ENCODE measurements at places on chromosomes 13 and 19.

DNA sequence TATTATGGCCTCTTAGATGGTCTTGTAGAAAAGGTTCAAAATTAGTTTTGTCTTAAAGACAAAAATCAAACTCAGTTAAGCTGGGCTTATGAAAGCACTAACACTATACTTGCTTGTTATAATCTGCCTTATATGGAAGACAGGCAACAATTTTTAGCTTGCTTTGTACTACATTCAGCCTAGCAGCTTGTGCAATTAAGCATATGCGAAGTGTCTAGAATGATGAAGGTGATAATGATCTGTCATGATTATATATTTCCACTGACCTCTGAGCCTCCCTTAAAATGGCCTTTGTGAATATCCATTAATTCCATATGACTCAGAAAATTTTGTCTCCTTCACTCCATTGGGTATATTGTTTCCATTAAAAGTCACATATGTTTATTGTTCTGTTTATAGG, 834.9 kb downstream of the OLFM4 start:
- DNase-seq = no peak

DNA sequence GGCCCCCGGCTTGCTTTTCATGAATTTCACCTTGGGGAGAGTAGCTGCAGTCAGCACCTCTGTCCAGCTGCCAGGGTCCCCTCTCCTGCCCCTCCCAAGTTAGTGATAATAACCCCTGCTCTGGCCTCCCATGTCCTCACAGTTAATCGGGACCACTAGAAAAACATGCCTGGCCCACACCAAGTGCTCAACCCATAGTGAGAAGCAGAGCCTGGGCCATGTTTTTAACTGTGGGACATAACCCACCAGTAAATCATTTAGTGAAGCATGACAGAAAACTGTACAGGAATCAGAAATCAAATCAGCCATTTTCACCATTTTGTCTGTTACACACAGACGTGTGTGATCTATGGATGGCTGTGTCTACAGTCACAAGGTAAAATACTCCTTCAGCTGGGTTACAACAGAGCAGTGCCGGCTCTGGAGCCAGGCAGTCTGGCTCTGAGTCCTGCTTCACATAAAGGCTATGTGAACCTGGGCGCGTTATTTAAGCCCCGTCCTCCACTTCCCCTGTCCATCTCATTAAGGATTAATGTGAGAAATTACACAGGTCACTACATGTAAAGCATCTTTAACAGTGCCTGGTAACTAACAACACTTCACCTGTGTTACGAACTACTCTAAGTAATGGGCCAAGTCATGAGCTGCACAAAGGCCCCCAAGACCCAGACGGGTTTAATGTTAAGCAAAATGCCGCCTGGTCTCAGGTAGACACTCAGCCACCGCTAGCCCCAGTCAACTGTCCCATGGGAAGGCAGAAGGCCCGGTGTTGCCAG, 7.6 kb upstream of the ECH1 start:
- DNase-seq = no peak

DNA sequence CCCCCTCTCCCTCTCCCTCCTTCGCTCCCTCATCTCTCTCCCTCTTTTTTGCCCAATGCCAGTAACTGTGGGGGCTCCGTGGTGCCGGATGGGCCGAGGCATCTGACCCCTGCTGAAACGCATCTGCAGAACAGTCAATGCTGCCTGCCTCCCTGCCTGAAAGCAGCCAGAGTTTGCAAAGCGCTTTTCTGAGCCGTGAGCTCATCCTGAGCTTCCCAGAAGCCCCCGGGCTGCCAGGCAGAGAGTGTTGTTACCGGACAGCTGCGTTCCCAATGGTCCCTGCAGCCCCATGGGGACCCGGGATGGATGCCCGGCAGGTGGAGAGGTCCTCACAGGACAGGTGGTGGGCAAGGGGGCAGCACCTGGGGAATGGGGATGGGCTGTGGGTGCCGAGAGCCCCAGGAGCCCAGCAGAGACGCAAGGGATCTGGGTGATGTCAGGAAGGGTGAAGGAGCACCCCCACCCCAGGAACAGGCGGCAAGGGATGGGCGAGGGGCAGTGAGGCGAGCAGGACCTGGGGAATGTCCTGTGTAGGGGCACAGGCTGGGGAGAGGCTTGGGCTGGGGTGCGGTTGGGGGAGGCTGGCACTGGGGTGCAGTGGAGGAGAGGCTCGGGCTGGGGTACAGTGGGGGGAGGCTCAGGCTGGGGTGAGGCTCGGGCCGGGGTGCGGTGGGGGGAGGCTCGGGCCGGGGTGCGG, 33.0 kb downstream of the GPX4 start:
- no peak for DNase-seq

DNA sequence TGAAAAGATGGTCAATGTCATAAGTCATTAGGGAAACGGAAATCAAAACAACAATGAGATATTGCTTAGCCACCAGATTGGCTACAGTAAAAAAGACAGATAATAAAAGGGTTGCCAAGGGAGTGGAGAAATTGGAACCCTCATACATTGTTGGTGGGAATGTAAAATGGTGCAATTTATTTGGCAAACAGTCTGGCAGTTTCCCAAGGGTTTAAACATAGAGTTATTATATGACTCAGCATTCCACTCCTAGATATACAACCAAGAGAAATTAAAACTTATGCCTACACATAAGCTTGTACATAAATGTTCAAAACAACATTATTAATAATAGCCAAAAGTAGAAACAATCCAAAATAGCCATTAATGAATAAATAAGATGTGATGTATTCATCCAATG, 9.9 kb upstream of the ZNF227 start:
- no peak for DNase-seq

DNA sequence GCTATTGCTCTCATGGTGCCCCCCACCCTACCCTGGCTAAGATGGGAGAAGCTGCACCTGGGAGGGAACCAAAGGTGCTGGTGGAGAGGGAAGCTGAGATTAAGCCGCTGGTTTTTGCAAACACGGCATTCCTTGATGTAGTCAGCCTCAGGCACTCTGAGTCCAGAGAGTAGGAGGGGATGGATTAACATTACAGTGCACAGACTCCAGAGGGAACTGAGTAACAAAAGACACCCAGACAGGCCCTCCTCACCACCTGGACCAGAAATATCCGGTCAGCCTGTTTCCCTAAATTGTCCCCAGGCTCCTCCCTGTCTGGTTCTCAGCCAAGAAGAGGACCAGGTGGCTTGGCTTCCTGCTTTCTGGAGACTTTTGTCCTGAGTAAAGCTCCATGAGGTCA, 28.9 kb upstream of the PABPC3 start:
- no peak for DNase-seq

DNA sequence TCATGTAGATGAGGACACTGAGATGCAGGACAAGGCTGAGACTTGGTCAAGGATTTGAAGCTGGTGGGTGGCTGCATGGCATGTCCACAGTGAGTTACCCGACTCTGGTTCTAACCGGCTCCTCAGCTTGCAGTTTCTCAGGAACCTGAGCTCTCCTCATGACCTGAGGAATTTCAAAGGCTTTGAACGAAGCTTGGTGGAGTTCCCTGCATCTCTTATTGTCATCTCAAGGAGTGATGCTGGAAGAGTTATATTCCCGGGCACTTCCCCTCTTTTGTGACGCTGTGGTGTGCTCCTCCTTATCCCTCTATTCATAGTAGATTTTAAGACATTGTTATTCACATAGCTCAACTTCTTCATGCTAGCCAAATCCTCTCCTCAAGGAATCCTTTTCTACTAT, 500.1 kb upstream of the HTR2A start:
- DNase-seq = no peak

- DNase-seq = peak; percentile 82
These were observed 14.1 kb downstream of the RDH8 start for GRCh38 chr19:10027158-10027997.

DNA sequence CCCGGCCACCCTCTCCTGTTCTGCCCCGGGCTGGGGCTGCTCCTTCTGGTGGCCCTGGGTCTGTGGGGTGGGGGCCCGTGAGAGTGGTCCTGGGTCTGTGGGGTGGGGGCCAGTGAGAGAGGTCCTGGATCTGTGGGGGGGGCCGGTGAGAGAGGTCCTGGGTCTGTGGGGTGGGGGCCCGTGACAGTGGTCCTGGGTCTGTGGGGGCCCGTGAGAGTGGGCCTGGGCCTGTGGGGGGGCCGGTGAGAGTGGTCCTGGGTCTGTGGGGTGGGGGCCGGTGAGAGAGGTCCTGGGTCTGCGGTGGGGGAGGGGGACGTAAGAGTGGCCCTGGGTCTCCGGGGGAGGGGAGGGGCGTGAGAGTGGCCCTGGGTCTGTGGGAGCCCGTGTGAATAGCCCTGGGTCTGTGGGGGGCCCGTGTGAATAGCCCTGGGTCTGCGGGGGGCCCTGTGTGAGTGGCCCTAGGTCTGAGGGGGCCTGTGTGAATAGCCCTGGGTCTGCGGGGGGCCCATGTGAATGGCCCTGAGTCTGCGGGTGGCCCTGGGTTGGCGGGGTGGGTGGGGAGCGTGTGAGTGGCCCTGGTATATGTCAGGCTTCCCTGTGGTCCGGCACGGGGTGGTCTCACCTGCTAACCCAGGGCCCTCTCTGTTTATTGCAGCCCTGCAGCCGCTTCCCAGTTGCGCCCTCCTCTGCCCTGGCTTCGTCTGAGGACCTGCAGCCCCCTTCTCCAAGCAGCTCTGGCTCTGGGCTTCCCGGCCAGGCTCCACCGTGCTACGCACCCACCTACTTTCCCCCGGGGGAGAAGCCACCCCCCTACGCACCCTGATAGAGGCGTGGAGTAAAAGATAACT, 52.3 kb downstream of the TMEM255B start:
- no peak for DNase-seq

DNA sequence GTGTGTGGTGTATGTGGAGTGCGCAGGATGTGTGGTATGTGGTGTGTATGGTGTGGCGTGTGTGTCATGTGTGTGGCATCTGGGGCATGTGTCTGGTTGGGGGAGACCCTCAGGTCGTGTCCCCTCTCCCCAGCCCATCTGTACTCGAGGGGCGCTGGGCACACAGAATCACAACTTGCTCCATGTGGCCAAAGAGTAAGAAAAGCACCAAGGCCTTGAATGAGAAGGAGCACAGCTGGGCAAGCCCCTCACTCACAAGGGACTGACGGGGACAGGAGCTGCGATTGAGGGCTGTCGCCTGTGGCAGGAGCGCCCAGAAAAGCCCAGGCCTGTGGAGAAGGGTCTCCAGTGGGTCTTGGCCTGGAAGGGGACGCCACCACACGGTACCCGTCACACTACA, 62.8 kb downstream of the PEPD start:
- no peak for DNase-seq

DNA sequence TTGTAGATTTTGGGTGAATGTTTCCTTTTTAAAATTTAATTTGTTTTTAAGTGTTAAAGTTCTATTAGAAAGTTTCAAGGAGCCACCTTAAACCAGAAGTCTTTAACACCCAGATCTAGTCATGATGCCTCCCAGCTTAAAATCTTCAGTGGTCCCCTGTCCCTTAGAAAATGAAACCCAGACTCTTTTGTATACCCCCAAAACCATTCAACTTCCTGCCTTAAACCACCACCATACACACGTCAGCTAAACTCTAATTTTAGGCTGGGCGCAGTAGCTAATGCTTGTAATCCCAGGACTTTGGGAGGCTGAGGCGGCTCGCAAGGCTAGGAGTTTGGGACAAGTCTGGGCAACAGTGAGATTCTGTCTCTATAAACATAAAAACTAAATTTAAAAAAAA, 37.9 kb downstream of the N4BP2L1 start:
- DNase-seq = no peak

DNA sequence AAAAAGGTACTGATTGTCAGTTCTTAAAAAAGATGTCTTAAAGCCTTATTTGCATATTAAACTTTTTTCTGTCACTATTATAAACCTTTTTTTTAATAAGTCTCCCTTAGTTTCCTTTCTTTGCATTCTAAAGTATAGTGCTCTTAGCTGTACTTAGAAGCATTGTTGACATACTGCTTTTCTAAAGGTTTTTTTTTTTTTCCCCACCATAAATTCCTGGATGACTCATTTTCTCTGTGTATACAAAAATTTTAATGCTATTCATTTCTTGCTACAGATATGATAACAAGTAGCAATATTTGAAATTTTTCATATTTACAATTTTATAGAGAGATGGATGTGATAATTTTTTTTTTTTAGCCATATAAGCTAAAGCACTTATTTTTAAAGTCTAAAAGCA, 43.5 kb downstream of the METTL21C start:
- DNase-seq = no peak

GRCh38 chr19:16373989-16374388, 49.4 kb downstream of the KLF2 start:
- DNase-seq = no peak

DNA sequence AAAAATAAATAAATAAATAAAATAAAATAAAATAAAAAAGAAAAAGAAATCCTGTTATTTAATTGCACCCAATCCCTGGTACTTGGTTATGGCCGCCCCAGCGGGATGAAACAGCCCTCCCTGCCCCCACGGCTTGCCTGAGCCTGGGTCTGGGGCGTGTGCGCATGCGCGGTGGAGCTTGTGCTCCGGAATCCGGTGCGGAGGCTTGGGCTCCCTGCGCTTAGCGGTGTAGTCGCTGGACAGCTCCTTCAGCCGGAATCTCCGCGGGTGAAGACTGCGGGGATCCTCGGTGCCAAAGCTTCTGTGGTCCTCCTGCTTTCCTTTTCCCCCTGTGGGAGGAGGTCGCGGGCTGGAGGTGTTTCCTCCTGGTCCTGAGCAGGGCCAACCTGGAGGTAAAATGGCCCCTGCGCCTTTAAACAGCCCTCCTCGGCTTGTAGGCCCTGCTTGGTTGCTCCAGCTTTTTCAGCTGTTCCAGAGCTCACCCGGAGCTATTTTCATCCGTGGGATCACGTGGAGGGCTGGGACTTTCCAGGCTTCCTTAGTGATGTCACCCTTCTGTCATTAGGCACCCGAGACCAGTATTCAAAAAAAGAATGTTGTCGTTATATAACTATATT, at the start of gene PLA2G4C:
Gene PLA2G4C, minus strand, starts transcription at position 468 of the 617 bp plus-strand sequence. CDS start 4,288 bp downstream, outside the sequence.
- DNase-seq = peak; percentile 79

DNA sequence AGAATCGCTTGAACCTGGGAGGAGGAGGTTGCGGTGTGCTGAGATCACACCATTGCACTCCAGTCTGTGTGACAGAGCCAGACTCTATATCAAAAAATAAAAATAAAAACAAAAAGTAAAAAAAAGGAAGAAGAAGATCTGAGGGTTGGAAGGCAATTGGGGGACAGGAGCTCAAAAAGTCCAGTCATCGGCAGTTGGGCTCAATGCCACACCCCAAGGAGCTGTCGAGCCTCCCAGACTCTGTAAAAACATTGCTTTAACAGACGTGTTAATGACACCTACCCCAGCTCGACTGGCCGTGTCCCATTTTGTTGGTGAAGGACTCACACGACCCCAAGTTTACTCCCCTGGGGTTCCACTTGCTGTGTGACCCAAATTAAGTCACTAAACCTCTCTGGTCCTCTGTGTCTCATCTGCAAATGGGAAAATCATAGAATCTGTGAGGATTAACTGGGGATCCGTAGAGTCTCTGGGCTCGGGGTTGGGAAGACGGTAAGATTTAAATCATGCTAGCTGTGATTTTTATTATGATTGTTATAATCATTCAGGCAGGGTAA, 7.0 kb downstream of the GNA15 start:
- no peak for DNase-seq

GRCh38 chr19:53813996-53814395, 10.1 kb downstream of the NLRP12 start:
- DNase-seq = no peak

GRCh38 chr19:7250951-7251350, 43.3 kb downstream of the INSR start:
- no peak for DNase-seq
